Activated naive CD4-positive, alpha-beta T cell treated with anti-CD3 and anti-CD28 coated beads, Interleukin-2, amount 50 U/mL, for 16 hours (primary cell): ENCODE measurements at places on chromosomes 12 and 14.

- no peak for DNase-seq
Observed at GRCh38 chr14:75153295-75153694, 23.1 kb downstream of the TMED10 start.

GRCh38 chr12:108414021-108414420 is 74.9 kb upstream of the CMKLR1 start:
- DNase-seq, result no peak

DNA sequence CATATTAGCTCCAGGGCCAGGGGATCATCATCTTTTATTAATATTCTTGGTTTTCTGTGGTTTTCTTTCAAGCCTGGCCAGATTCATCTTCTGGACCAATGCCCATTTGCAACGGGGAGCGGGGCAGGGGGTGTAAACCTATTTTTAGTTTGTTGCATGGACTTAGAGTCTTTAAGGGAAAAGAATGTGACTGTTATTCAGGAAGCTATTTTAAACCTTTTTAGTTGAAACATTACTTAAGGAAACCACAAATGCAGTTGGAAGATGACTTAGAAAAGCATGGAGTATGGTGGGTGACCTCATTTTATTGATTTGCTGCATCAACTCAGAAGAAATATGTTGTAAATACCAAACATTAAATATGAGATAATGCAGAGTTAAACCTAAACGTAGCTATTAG is 368.4 kb upstream of the E2F7 start:
- no peak for DNase-seq

GRCh38 chr14:31200702-31200990 is 6.9 kb downstream of the HECTD1 start:
- no peak for DNase-seq

GRCh38 chr12:49730568-49731101 is 10.7 kb upstream of the TMBIM6 start:
- no peak for DNase-seq

- no peak for DNase-seq
Observed at GRCh38 chr14:54498579-54498978, 9.8 kb upstream of the GMFB start.

- peak; percentile 32 for DNase-seq
Observed at GRCh38 chr12:95790917-95791849, 619 bp upstream of the NTN4 start.

GRCh38 chr12:53805791-53806190 is 54.0 kb upstream of the CISTR start:
- no peak for DNase-seq

- DNase-seq, result no peak
Observed at GRCh38 chr14:93832081-93832480, 43.8 kb upstream of the PRIMA1 start.

- no peak for DNase-seq
Observed at GRCh38 chr12:57330992-57331391, 80.0 kb upstream of the STAC3 start.

- no peak for DNase-seq
Observed at GRCh38 chr12:115144425-115144824, 460.4 kb upstream of the TBX3 start.

- DNase-seq, result no peak
Observed at GRCh38 chr14:67242168-67242420, 859 bp downstream of the PALS1 start.

DNA sequence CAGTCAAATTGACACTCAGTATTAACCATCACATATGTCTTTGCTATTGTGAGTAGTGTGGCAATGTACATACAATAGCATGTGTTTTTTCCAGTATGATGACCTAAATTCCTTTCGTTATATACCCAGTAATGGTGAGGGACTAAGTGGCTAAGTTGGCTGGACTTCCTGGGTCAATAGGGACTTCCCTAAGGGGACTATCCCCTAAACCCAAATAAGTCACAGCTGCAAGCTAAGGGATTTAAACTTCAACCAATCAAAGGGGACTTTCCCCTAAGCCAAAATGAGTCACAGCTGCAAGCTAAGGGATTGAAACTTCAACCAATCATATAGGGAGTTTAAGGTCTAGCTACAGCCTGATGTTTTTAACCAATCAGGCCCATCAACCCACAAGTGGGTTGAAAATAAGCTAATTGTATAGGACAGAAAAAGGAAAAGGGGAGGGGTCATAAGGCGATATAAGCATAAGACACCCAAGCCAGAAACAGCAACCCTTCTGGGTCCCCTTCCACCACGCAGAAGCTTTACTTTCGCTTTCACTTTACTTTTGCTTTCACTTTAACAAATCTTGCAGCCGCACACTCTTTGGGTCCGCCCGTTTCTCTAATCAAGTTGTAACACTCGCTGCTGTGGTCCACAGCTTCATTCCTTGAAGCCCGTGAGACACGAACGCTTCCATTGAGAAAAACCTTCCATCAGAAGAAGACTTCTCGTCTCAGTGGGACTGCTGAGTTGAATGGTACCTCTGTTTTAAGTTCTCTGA is 404.4 kb downstream of the FLRT2 start:
- peak; percentile 43 for DNase-seq
